ENCODE measurements at places on chromosomes 5 and 9. TPM values are rescaled to one million over a fixed set of nuclear protein-coding genes. Genes with fewer than 3 reads are reported as not detected.

TAF1L gene
- polyA plus RNA-seq: not detected

EQTN gene
- polyA plus RNA-seq: 0.21 TPM

ACOT12 gene
- 0.54 TPM for polyA plus RNA-seq

CAMLG gene
- 75.0 TPM for polyA plus RNA-seq

SPATA31C1 gene
- polyA plus RNA-seq: not detected

PLPP1 gene
- polyA plus RNA-seq: 42.1 TPM

SPINK4 gene
- polyA plus RNA-seq: not detected

PCDHB15 gene
- 4.9 TPM for polyA plus RNA-seq

GPRIN1 gene
- polyA plus RNA-seq: 4.4 TPM

PRLR gene
- polyA plus RNA-seq: 0.31 TPM

LTC4S gene
- 5.8 TPM for polyA plus RNA-seq

PCDHGA11 gene
- polyA plus RNA-seq: 2.3 TPM

PCDHA9 gene
- polyA plus RNA-seq: 1.1 TPM

HMMR gene
- 120 TPM for polyA plus RNA-seq

ABLIM3 gene
- 0.19 TPM for polyA plus RNA-seq

SLC36A3 gene
- polyA plus RNA-seq: not detected

PLAC8L1 gene
- 2.0 TPM for polyA plus RNA-seq

OR1Q1 gene
- not detected for polyA plus RNA-seq

CERCAM gene
- 2.7 TPM for polyA plus RNA-seq

C5orf34 gene
- 12.2 TPM for polyA plus RNA-seq

LIFR gene
- polyA plus RNA-seq: 10.6 TPM

CLIC3 gene
- 0.57 TPM for polyA plus RNA-seq

DNM1 gene
- 36.0 TPM for polyA plus RNA-seq

ECSCR gene
- polyA plus RNA-seq: 2.5 TPM

LCN10 gene
- 0.74 TPM for polyA plus RNA-seq
